Activated naive CD4-positive, alpha-beta T cell treated with anti-CD3 and anti-CD28 coated beads, Interleukin-2, amount 10 ng/mL, durations not matched to agents 7 days and 5 days (primary cell): ENCODE measurements at places on chromosomes 3 and 15.

- no peak for DNase-seq
Observed at GRCh38 chr3:99911433-99911832, 93.8 kb downstream of the CMSS1 start.

- peak; percentile 21 for DNase-seq
Observed at GRCh38 chr3:155382396-155383042, 89.0 kb upstream of the STRIT1 start.

DNA sequence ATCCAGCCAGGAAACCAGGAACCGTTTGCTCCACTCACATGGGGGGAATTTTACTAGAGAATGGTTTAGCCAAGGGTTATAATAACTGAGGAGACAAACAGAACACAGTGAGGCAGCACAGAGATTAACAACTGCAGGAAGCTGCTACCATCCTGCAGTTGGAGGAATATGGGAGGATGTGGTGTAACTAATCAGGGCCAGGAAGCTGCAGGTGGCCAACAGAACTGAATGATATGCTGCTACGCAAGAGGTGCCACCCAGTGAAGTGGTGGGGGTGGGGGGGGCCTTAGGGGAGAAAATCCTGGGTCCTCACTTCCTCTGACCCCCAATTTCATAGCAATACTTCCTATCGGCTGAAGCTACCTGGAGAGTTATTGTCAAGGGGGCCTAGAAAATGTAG, 306.4 kb upstream of the STT3B start:
- DNase-seq: peak; percentile 70

GRCh38 chr15:34655326-34655725, 71.9 kb upstream of the GOLGA8B start:
- DNase-seq: no peak

GRCh38 chr15:64857421-64857820, 15.7 kb downstream of the PLEKHO2 start:
- no peak for DNase-seq

- DNase-seq: no peak
Observed at GRCh38 chr3:64717411-64717810, 29.6 kb upstream of the ADAMTS9 start.
